Right renal pelvis (tissue), 4 donors: ENCODE measurements at places on chromosomes 6 and 20. TPM values are rescaled to one million over a fixed set of nuclear protein-coding genes. Genes with fewer than 3 reads are reported as not detected.

DNA sequence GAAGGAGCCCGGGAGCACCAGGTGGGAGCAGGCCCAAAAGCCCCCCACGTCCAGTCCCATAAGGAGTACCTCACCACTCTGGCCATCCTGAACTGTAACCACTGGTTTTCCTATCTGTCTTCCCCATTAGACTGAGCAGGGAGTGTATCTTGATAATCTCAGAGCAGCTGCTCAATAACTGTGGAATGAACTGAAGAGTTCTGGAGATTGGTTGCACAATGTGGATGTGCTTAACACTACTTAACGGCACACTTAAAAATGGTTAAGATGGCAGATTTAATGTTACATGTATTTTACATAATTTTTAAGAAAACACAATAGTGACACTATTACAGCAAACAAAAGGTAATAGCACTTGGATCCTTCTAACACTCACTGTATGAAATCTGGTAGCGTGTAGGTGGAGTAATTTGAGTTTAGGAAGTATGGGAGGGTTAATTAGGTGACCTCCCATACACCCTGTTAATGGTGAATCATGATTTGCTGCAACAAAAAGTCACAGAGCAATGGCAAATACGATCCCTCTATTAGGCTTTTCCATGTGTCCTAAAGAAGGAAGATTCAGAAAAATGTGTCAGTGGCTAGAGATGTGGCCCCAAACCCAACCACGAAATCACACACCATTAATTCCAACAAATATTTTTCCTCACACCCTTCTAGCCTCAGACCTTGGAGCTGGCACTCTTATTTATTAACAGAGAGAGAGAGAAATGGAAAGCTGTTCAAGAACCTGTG is 18.4 kb downstream of the TRAM2 start:
- DNase-seq = no peak

- DNase-seq = no peak
Measured at GRCh38 chr20:17129089-17129488, 97.8 kb upstream of the PCSK2 start.

- DNase-seq = no peak
Measured at GRCh38 chr6:157542414-157543160, 161.6 kb downstream of the ZDHHC14 start.

- DNase-seq = no peak
Measured at GRCh38 chr20:29298759-29299613, 1958.5 kb upstream of the DEFB115 start.

DNA sequence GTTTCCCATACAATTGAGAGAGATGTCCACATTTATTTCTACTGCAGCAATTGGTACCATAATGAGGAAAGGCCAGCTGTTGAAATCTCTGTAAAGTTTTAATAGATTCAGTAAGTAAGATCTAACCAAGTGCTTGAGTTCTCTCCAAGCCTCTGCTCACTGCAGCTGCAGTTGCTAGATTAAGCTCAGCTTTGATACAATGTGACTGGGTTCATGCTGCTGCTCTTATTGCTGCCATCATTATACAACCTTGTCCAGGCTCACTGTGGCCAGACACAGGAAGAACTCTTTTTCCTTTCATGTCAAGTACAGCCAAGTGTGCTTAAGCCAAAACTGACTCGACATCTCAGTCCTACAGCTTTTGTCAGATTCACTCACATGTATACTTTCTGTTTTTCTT is 423.5 kb downstream of the GJA1 start:
- no peak for DNase-seq

The ULBP2 gene
- 0.67 TPM for polyA plus RNA-seq

The KIAA1586 gene
- polyA plus RNA-seq = 20.4 TPM

The ADTRP gene
- polyA plus RNA-seq = 1.3 TPM

The NRSN1 gene
- 0.43 TPM for polyA plus RNA-seq
